Ovary (tissue), 10 donors: ENCODE measurements at places on chromosomes 12 and 14. TPM values are rescaled to one million over a fixed set of nuclear protein-coding genes. Genes with fewer than 3 reads are reported as not detected.
A peak's percentile ranks its signal among the peaks of the same experiment; 100 is the strongest.

- no peaks in the 10 kb centered on the region for H3K36me3 ChIP-seq
- no peaks in the 10 kb centered on the region for H3K4me1 ChIP-seq
- H3K27me3 ChIP-seq, result no peaks in the 10 kb centered on the region
- no peak overlapping the region for H3K27ac ChIP-seq
- DNase-seq, result no peak
Measured at GRCh38 chr14:102965971-102966655, 43.6 kb downstream of the AMN start.

DNA sequence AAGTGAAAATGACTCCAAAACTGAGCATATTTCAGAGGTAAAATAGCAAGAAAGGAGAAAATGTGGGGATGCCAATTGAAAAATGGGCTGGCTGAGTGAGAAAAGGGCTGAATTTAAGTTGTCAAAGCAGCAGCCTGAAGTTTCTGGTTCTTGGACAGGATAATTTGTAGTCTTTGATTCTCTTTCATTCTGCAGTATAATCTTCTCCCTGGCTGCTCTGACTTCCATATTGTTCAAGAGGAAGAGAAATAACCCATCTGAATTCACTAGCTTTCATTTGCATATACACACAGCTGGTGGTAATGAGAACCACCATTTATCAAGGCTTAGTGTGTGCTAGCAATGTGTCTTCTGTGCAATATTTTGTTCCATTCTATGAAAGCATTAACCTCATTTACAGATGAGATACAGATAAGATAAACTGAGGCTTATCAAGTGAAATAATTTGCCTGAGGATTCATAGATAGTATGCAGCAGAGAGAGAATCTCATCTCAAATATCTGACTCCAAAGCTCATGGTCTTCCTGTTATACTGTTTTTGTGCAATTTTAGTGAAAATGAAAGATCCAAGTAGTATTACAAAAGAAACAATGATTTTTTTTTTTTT is 184.2 kb downstream of the TMTC2 start:
- no peak for DNase-seq
- H3K4me3 ChIP-seq, result no peak overlapping the region
- no peak overlapping the region for H3K27ac ChIP-seq
- no peaks in the 10 kb centered on the region for H3K36me3 ChIP-seq
- H3K4me1 ChIP-seq, result no peaks in the 10 kb centered on the region

Gene TRIM9
- total RNA-seq, result 0.91 TPM

DNA sequence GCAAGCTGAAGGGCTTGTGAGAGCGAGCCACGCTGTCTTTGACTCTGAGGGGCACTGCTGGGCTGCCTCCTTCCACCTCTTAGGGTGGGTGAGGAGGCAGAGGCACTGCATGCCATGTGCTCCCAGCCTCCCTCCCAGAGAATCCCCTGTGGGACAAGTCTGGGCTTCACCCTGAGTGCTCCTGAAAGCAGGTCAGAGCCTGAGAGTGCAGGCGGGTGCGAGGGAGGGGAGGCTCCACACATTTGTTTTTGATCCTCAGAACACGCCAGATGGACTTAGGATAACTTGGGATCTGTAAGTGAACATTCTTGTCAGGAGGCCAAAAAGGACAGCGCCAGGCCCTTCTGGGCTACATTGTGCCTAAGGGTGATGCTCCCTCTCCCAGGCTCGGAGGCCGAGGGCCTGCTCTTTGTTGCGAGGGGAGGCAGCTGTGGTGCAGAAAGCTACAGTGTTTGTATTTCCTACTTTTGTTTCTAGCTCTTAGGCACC is 155.4 kb downstream of the TMX1 start:
- H3K27me3 ChIP-seq, result no peaks in the 10 kb centered on the region
- H3K4me1 ChIP-seq, result peaks cover 11% of the 10 kb centered on the region
- DNase-seq, result peak; percentile 26
- H3K27ac ChIP-seq, result peak overlapping the region; percentile 73
- no peak overlapping the region for H3K4me3 ChIP-seq
- no peaks in the 10 kb centered on the region for H3K36me3 ChIP-seq

DNA sequence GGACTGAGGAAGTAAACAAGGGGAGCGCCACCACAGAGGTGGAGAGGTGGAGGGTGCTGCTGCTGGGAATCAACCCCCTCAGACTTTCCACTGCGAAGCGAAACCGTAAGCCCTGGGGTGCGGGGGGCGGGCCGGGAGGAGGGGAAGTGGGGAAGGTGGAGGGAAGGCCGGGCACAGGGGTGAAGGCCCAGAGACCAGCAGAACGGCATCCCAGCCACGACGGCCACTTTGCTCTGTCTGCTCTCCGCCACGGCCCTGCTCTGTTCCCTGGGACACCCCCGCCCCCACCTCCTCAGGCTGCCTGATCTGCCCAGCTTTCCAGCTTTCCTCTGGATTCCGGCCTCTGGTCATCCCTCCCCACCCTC is at the start of gene LAG3:
TSS of gene LAG3 (plus strand) at position 190 of the 365 bp plus-strand sequence. CDS start 333 bp downstream, outside the sequence.
- DNase-seq, result peak; percentile 60
- H3K27me3 ChIP-seq, result no peaks in the 10 kb centered on the region
- peak within 1 kb of the TSS; percentile 55 for H3K27ac ChIP-seq
- H3K4me1 ChIP-seq, result peaks cover 17% of the 10 kb centered on the region
